NCI-H1092 (cell line): ENCODE measurements at places on chromosomes 3 and 15.

GRCh38 chr15:79136434-79137046, 46.0 kb upstream of the RASGRF1 start:
- no peak for DNase-seq

GRCh38 chr15:98667521-98668179, 19.3 kb downstream of the IGF1R start:
- no peak for DNase-seq

DNA sequence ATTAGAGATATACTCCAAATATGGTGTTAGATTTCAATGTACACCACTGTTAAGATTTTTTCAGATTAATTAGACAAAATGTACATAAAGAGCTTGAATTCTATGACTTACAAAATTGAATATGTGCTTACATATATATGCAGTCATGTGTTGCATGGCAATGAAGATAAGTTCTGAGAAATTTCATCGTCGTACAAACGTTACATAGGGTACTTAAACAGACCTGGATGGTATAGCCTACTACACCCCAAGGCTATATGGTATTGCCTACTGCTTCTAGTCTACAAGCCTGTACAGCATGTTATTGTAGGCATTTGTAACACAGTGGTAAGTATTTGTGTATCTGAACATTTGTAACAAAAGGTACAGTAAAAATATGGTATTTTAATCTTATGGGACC, 9.3 kb downstream of the IL16 start:
- DNase-seq, result no peak

DNA sequence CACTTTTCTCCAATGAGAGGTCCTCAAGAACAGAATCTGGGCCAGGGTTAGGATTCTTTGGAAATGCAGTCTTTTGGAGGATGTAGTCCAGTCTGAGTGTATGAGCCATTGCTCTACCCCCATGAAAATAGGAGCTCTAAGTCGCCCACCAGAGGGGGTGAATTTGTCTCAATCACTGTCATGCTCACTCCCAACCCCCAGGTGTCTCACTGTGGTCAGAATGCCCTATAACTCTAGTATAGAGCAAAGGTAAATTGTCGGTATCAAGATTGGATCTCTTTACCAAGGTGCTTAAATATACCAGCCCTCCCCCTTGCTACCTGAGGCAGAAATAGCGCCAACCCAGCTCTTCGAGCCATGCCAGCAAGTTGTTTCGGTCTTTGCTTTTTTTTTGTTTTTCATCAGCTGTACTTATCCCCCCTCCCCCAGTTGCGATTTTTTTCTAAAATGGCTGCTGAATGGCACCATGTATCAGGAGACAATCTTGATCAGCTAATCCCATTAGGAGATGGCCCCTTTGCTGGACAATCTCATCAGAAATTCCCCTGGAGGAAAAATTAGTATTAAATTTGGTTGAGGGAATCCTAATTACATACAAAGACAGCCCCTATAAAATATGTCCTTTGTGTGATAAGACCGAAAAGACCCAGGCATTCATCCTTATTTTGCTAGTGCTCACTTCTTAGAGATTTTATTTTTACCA, 130.7 kb downstream of the EBLN2 start:
- DNase-seq, result no peak

DNA sequence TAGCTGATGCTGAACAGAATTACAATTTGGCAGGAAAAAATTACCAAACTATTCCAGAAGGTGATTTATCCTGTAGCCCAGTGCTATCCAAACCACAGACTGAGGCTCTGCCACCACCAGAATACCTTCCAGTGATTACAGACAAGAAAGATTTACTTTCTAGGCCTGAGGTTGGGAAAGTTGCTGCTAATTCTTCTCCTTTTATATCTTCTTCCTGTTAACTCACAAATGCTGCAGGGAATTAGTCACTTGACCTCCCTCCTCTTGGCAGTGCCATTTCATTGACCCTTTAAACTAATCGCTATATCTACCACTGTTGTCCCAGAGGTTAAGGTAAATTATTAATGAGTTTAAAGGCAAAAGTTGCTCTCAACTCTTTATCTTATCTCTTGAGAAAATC, 118.4 kb downstream of the CTNNB1 start:
- no peak for DNase-seq

DNA sequence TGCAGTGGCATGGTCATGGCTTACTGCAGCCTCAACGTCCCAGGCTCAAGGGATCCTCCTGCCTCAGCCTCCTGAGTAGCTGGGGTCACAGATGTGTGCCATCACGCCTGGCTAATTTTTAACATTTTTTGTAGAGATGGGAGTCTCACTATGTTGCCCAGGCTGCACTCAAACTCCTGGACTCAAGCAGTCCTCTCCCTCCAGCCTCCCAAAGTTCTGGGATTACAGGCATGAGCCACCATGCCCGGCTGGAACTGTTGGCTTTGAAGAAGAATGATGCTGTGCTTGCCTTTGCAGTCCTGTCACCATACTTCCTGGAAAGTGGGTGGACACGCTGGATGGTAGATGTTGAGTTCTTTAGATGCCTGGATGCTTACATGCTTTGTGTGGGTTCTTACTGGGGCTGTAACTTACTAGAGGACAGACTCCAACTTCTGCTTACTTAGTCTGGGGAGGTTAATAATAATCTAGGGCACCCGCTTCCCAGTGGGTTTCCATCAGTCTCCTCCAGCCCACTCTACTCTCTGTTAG, 36.7 kb downstream of the IGF1R start:
- DNase-seq, result no peak
